Putamen (tissue), 1 donor: ENCODE measurements at places on chromosomes 12 and 14.
A peak's percentile ranks its signal among the peaks of the same experiment; 100 is the strongest.

- no peak for DNase-seq
Observed at GRCh38 chr12:31363831-31364230, 37.9 kb upstream of the SINHCAF start.

DNA sequence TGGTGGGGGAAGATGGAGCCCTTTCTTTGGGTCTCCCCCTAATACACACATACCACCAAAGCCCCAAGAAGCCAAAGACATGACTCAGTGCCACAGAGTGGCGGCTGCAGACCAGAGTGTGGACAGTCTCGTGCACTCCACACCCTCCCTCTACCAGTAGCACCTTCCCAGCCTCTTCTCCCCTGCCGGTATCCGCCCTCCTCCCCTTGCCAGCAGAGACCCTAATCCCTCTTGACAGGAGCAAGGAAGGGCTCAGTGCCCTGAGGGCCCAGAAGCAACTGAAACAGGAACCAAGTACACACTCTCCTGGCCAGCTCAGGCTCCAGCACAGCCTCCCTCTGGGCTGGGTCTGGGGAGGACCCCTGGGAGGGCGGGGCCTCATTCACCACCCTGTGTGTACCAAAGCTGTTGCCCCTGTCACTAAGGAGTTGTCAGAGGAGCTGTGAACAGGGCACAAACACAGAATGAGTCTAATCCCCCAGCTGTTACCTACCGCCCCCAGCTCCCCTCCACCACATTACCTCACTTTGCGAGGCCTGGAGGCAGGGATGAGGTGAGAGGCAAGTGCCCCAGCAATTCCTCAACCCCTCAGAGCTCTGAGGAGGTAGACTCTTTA is 8.2 kb downstream of the SPRYD3 start:
- no peak for DNase-seq

DNA sequence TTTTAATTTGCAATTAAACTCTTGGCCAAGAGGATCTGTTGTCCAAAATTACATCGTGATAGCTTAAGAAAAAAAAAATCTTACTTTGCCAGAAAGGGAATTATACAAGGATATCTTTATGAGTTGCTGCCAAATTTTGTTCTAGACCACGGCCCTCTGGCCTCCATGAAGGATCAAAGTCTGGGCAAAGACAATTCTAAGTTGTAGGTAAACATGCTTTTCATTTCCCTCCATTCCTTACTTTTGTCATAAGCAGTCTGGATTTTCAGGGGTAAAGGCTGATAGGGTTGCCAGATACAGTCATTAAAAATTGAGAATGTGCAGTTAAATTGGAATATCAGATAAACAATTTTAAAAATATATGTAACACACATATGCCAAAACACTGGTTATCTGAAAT is 135.1 kb downstream of the MON2 start:
- peak; percentile 2 for DNase-seq

- DNase-seq, result no peak
Observed at GRCh38 chr14:95452176-95452892, 64.1 kb downstream of the SYNE3 start.

DNA sequence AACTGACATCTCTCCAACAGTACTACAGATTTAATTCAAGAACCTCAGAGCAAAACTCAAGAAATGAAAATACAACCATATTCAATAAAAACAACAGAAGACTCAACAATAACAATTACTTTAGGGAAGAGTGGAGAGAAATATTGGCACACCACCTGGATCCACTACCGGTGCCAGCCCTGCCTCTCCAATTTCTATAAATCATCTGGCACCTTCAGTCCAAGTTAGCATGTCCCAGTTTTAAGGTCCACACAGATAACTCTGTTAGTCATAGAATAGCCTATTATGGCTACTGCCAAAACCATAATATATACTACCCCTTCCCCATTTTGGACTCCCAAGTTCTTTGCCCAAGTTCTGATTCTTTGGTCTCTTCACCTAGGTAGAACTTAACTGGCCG is 69.9 kb upstream of the PSMA6 start:
- no peak for DNase-seq

GRCh38 chr14:52730709-52731111 is 744 bp downstream of the STYX start:
- DNase-seq, result no peak

DNA sequence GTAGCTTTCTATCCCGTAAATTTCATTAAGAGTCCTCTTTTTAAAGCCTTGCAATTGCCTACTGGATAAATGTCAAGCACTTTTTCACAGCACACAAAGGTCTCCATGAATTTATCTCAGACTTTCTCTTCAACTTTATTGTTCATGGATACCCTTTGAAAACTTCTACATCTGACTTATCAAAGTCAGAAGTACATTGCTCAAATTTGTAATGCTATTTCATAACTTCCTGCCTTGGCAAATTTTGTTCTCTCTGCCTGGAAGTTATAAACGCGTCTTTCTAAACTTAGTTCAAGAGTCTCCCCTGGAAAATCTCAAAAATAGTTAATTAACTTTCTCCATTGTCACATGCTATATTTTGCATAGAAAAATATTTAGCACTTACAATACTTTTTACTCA is 55.9 kb upstream of the RERGL start:
- no peak for DNase-seq

DNA sequence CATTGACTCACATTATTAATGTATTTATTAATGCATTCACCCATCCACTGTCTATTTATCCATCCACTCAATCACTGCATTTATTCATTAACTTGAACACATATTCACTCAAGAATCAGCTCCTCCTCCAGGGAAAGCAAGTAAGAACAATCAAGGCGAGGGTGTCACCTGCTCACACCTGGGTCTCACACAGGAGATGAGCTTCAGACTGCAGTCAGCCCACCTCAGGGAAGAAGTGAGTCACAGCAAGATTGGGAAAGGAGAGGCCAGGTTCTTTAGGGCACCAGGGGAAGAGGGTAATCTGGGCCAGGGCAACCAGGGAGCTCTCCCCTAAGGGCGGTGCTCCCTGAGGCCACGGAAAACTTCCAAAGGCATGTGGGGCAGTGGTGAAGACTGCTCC is 367.3 kb downstream of the BCL11B start:
- no peak for DNase-seq

DNA sequence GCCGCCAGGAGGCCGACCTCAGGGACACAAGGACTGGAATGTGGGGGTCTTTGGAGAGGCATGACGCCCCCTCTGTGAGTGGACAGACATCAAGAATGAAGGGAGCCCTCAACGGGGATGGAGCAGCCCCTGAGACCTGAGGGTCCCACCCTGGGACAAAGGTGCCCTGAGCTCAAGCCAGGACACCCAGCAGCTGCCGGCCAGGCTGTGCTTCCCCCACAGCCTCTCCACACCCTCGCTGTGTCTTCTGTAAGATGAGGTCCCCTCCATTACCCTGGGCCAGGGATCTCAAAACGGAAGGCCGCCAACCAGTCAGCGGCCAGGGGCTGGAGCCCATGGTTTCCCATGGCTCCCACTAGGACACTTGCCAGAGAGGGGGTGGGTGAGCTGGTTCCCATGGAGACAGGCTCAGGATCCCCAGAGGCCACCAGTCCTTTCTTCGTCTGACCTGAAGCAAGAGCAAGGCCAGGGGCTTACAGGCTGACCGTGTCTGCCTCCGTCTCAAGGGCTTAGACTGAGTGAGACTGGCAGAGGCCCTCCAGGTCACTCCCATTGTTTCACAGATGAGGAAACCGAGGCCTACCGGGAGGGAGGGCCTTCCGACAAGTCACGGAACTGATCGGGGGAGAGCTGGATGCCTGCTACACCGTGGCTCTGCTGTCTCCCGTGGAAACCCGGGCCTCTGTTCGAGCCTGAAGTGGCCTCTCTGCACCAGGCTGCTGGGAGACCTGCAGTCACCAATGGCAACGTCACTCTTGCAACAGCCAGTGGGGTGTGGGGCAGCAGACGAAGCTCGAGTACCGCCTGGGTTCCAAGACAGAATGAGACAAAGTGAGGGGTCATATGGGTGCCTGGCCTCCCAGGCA is 91.7 kb upstream of the DIO3 start:
- no peak for DNase-seq

DNA sequence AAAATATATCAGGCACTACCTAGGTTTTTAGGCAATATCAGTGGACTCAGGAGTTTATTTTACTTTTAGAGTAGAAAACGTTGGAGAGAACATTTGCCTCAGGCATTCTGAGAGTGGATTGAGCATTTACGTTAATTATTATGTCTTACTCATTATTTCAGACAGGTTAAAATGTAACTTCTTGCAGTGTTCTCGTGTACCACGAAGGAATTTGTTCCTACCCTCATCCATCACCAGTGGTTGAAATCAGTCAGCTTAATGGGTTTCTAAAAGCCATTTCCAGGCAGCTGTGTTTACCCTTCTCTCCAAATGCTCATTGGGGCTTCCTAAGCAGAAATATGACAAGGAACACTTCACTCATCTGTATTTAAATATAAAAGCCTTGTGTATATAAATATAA is 9.1 kb upstream of the LDHB start:
- no peak for DNase-seq

DNA sequence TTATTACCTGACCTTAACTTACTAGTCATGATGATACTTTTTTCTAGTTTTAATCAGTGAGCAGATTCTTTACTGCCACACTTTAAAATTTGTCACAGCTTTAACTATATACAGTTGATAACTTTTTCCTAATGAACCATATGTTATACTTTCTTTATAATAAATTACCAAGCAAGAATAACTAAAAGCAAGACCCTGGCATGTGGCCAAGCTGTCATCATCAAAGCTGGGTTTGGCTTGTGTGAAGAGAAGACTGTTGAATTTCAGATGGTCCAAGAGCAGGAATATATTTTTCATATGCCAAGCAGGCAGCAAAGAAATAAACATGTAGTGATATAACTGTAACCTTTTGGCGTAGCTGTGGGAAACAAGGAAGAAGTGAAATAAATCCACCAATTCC is 93.5 kb downstream of the PUS7L start:
- no peak for DNase-seq

DNA sequence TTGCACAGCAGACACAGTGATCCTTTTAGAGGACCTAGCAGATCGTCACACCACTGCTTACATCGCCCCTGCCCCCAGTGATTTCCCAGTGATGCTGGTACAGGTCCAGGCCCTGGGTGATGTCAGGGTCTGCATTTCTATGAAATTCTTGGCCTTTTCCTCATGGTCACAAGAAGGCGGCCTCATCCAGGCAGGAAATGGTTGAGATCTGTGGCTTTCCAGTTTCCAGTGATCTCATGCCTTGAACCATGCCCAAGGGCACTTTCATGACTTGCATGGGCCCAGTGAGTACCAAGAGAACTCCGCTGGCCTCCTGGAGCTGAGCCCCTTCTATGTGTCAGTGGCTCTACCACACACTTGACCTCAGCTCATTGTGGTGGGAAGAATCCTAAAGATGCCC is 41.9 kb upstream of the BDKRB2 start:
- DNase-seq, result no peak

DNA sequence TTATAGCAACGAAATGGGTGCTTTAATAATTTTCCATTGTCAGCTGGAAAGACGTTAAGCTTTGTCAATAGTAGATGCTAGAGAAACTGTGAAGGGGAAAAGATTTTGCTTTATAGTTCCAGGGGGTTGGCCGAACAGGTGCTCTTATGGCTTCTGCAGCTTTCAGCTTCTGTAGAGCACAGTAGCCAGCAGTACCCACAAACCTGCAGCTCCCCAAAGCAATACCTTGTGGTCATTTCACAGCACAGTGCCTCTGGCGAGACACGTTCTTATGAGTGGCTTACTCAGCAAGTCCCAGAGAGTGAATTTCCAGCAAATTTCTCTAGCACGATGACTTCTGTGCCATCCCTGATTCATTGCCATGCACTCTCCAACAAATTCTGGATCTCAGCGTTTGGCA is 416.3 kb upstream of the ATP2B1 start:
- no peak for DNase-seq
